ENCODE measurements at places on chromosomes 7 and 10.

DNA sequence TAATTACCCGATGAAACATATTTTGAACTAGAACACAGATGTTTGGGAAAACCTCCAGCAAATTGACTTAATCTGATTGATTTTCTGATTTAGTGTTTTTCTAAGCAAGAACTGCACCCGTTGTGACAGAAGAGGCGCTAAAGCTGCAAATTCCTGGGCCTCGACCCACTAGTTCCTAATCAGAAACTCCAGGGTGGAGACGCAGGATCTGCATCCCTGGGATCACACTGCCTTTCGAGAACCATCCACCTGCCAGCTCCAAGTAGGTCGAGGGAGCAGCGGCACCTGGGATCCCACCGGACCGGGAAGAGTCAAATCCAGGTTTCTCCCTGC lies 136.8 kb upstream of the CDCA7L start:
- DNase-seq: no peak

DNA sequence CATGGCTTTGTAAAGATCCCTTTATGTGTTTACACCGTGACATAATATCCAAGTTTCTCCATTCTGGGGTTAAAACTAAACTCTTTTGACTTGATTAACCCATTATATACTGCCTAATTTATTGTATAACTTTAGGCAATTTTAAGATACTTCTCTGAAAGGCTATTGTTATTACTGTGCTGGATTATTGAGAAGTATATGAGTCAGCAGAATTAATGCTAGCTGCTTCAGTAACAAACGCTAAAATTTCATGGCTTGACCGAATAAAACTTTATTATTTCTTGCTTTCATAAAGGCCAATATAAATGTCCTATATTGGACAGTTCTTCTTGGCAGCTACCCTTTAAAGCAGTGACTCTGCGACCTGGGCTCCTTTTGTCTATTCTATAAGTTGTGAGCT lies 853.9 kb downstream of the SORCS3 start:
- no peak for DNase-seq

- no peak for DNase-seq
These were observed 164.7 kb downstream of the CPEB3 start for GRCh38 chr10:92126100-92126650.

DNA sequence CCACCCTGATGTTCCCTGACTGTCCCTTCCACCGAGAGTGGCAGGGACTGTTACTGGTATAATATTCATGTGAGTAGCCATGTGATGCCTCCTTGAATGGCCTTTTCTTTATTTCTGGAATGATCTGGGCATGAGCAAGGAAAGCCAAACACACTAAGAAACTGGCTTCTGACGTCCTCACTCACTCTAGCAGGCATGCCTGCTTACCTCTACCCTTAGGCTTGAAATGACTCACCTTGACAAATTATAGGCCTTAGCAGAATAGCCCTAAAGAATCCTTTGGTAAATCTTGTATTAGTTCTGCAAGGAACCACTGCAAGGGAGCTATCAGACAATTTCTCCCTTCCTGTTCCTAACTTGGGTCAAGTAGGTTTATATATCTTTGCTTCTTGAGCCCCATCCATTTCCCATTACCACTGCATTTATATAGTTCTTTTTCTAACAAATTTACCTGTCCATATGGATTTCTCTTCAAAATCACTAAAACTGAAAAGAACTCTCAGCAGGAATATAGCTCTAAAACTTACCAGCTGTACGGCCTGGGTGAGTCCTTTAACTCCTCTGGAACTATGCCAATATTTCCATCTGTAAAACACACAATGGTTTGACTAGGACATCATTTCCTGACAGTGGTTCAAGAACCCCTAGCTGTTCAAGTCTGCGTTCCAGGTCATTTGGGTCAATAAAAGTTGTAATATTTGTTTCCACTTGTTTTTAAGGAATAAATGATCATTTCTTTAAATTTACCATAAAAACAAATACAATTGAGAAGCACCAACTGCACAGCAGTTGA lies 13.0 kb upstream of the NDUFA5 start:
- DNase-seq: no peak

DNA sequence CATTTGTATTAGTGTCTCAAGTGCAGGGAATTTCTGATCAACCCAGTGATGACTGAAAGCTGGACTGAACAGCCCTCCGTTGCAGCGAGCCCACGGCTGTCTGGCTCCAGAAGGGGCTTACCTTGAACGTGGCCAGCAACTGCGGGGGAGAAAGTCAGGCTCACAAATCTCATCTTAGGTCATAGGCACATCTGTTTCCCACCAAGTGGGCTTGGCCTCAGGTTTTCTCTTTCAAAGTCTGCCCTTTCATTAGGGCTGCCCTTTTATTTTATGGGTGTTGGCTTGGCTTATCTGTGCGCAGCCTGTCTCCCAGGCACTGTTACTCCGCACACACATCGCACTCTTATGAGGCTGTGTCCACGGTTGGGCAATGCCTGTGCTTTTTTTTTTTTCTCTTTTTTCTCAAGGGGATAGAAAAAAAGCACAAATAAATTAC lies 178.0 kb downstream of the JCAD start:
- DNase-seq: no peak

DNA sequence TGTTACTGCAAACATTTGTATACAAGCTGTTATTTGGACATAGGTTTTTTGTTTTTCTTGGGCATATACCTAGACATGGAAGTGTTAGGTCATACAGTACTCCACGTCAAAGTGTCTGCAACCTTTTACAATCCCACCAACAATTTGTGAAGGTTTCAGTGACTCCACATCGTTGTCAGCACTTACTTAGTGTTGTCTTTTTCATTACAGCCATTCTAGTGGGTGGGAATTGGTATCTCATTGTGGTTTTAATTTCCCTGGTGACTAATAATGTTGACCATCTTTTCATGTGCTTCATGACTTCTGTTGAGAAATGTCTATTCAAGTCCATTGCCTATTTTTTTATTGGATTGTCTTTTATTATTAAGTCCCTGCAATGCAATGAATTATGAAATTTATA lies 95.0 kb downstream of the UBE3C start:
- no peak for DNase-seq

DNA sequence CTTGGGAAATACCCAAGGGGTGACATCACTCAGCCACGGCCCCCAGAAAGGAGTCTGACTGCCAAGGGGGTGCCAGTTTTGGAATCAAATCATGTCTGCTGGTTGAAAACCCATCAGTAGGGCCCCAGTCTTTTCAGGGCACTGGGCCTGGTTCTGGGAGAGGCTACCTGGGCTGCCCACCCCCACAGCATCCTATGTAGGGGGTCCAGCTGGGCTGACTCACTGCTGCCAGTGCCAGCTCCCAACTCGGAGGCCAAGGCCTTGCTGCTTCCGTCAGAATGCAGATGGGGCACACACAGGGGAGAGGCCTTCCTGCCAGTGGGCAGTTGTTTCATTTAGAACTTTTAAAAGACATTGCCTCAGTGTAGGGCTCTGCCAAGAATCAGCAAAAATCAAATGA lies 39.5 kb upstream of the DMBT1 start:
- no peak for DNase-seq

DNA sequence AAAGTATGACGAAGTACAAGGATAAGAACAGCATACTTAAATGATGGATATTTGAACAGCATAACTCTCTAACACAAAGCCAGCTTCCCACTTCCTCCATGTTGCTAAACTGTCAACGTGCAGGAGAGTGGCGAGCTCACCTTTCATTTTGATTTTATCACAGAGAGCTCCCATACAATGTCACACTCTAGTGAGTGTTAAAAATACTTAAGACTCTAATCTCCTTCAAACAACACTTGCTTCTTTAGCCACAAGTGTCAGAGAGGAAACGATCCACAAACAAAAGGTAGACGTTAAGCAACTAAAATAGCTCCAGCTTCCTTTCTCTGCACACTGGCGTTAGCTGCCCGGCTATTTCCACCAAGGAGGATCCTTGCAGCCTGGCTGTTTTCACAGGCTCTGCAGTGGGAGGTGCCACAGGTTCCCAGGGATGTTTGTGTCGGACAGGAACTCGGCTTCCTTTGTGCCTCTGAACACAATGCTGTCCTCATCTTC lies 194.6 kb downstream of the COBL start:
- DNase-seq: no peak

DNA sequence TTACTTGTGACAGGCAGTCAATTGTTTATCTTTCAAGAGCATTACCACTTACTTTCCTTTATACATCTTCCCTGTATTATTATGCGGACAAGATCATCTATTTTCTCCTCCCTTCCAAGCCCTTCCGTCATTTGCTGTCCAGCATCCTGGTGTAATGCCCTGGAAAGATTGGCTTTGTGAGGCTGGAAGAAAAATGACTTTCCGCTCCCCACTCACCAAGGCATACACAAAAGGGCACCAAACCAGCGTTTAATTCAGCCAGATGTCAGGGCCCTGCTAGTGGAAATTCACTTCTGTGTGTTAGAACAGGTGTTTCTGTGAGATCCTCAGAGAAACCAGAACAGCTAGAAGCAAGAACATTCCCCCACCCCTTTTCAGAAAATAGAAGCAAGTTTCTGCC lies 128.1 kb upstream of the NANOS1 start:
- DNase-seq: no peak

DNA sequence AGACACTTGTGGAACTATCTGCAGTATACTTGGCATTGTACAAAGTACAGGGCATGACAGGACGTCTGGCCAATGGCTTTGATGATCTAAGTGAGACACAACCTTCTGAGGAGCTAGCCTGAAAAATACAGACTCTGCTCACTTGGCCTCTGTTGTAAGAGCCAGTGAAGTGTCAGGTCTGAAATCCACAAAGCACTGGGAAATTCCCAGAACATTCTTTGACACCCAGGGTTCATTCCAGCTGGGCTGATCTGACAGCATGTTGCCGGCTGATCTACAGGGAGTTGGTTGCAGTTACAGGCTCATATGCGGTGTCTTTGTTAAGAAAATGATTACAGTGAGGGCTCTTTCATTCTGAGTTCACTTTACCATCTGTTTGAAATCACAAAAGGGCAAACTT lies 354.6 kb downstream of the PHF14 start:
- DNase-seq: no peak

DNA sequence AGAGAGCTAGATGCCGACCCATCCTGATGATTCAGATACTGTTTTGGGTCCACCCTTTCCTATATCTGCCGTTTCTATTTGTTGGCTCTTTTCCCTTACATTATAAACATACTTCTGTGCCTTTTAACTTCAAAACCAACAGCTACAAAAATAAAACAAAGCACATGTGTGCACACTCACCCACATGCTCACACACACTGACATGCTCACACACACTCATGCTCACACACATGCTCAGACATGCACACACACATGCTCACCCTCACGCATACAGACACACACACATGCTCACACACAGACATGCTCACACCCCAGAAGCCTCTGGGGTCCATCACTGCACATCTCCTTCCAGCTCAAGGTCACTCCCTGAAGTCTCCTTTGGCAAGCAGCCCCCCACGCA lies 88.1 kb downstream of the TCERG1L start:
- DNase-seq: no peak

GRCh38 chr10:118481871-118482270 lies 113.6 kb downstream of the PRLHR start:
- DNase-seq: no peak

DNA sequence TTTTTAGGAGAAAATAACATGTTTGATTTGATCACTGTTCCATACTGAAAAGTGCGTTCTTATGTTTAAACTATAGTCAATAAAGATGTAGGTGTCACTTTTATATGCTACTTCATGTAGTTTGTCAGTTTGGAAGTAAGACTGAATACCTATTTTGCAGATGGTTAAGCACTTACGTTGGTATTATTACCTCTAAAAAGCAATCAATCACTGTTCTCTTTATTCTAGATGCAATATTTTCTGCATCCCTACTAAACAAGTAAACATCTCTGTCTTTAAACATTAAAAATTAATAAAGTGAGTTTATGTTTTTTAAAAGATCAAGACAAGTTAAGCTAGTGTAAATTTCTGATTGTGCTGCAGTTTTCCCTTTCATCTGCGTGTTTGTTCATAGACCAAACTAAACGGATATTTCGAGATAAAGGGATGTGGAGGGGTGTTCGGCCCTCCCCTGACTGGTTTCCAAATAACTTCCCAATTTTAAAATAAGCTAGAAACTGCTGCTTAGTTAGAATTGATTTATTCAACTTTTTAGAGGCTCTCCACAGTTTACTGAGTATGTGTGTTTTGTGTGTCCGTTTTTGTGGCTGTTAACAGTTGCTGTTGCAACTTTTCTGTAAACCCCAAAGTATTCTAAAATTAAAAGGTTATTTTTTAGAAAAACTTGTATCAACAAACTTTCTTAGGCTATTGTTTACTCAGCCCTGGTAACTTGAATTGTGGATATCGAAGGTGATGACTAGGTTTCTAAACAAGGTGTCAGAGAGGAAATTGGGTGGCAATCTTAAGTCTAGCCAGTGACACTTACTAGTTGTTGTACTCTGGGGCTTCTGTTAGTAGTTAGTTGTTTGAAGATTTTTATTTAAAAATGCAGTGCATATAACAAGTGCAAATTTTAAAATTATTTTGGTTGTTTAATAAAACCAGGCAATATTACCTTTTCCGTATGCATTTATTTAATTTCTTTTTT lies 974 bp downstream of the KIF11 start:
- no peak for DNase-seq

GRCh38 chr7:147013825-147014224 lies 897.2 kb downstream of the CNTNAP2 start:
- DNase-seq: no peak

DNA sequence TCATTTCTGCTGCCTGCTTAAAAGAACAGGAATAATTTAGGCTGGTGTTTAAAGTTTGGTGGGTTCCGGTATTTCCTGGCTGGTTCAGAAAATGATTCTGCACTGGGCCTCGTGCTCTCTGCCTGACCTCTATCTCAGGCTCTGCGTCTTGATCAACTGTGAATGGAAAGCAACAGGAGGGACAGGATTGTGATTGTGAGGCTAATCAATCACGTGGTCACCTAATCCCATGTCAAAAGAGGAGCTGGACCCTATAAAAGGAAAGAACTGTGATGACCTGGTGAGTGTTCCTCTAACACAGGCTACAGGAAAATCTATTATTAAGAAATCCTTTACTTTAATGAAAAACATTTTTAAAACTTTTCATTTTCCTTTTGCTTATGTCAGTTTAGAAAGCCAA lies at the start of gene DHX32:
DHX32 (minus strand) TSS at position 101 of the 400 bp plus-strand sequence. CDS start 468 bp downstream, outside the sequence.
- no peak for DNase-seq

- DNase-seq: no peak
These were observed 29.4 kb downstream of the CHST15 start for GRCh38 chr10:124063750-124064603.

- DNase-seq: no peak
These were observed 217.2 kb upstream of the PLXNA4 start for GRCh38 chr7:132793474-132793873.

DNA sequence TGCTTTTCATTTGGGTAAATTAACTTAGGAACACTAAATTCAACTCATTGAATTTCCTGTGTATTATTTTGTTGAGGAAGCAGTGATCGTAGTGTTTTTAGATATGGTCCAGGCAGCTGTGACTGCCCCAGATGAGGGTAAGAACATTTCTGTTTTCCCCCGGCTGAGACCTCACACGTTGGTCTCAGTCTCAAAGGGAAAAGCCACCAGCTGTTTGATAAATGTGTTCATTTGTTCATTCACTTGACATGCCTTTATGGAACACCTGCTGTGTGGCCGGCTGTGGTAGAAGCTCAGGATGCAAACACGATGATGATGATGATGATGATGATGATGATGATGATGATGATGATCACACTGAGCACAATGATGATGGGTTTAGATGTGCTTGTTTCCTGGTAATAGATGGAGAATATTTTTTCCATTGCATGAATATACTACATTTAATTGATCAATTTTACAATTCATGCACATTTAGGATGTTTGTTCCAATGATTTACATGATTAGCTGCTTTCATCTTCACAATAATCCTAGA lies 125.6 kb upstream of the ZNF32 start:
- no peak for DNase-seq

GRCh38 chr10:102608487-102608886 lies 35.8 kb upstream of the TRIM8 start:
- DNase-seq: no peak

- no peak for DNase-seq
These were observed 9.5 kb downstream of the VTI1A start for GRCh38 chr10:112456533-112456932.
